ENCODE measurements at places on chromosomes 12 and 14.

- no peak for DNase-seq
Measured at GRCh38 chr14:69076341-69076740, 76.6 kb downstream of the DCAF5 start.

DNA sequence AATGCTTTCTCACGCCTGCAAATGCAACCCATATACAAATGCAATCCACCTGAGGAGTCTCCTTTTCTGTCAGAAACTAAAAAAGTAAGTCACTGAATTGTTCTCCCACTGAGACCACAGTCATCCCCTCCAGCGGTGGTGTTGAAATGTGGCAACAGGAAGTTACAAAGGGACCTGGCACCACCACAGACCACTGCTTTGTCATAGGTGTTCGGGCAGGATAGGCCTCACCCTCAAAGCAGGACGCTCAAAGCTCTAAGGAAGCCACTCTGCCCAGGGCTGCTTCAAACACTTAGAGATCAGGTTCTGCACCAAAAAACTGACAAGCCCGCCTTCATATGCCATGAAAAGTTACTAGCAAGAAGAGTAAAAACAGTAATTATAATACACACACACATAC lies 11.3 kb downstream of the PHLDA1 start:
- DNase-seq, result peak; percentile 96

DNA sequence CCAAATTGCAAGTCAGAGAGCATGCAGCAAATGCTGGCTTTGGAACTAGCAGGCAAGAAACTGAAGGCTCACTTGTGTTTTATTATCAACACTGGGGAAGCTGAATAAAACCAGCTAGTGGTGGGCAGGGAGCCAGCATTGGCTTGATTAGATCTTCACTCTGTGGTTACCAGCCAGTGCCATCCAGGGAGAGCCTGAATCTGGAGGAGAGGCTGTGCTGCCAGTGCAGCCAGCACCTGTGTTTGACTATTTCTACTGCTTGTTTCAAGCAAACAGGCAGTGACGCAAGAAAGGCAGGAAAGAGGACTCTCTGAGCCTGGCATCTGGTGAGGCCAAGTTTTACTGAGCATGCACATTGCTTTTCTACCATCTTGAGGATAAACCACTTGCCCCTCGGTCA lies 247.0 kb downstream of the PHLDA1 start:
- DNase-seq, result peak; percentile 9

DNA sequence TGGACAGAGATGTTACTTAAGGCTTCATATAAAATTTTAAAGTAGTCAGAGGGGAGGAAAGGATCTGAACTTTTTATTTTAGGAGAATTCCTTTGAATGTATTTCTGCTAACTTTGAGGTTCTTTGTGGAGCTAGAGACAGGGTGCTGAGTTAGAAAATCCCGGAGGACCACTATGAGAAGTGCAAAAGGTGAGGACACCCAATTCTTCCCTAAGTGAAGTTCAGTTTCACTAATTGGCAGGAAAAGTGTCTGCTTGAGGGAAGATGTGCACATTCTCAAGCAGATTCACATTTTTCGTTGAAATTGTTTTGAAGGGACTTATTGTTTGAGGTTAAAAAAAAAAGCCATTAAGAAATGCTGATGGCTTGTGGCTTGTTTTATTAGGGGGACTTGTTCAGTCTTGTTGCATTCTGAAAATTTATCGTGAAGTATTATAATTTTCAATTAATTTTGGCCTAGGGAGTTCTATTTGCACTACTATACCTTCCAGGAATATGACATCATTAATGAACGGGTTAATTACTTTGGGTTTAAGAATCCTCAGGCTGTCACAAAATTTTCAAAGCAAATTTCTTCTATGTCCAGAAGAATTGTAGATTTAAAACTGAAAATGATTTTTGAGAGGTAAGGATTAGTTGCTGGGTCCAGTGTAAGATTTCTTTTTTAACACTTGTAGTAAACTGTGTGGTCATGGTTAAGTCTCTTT lies 1.8 kb downstream of the PCNX1 start:
- DNase-seq, result no peak

GRCh38 chr14:22536853-22537338 lies 52.1 kb downstream of the DAD1 start:
- DNase-seq, result peak; percentile 96

GRCh38 chr14:104196461-104197140 lies 58.2 kb downstream of the KIF26A start:
- DNase-seq, result no peak

- DNase-seq, result no peak
Measured at GRCh38 chr12:42187799-42188198, 43.1 kb upstream of the GXYLT1 start.

- no peak for DNase-seq
Measured at GRCh38 chr12:5523396-5524115, 91.6 kb downstream of the NTF3 start.

GRCh38 chr14:102050625-102051024 lies 36.2 kb downstream of the HSP90AA1 start:
- no peak for DNase-seq

DNA sequence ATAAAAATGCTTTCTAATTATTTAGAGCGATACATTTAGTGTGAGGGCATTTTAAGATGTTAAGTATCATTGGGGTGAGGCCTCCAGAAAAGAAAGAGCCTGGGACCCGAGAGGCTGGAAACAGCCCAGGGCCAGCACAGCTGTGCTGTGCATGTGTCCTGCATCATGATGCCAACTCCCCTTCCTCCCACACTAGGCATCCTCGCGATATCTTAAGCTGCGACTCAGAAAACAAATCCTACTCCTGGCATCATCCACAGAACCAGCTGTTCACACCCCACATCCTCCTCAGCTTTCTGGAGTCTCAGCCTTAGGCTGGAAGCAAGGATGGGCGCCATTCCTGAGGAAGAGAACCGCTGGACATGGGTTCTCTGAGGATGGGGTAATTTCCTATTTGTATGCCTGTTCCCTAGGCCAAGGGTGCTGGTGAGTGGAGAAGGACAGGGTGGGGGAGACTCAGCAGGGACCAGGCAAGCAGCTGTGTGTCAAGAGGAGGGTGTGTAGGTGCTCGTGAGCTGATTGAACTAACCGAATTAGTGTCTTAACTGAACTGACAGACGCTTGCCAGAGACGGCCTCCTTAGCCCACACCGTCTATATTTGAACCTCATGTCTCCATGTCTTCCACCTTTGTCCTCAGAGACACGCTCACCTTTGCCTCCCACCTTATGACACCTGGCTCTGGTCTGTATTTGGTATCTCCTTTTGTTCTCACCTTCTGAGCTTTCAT lies 15.6 kb upstream of the MCRS1 start:
- DNase-seq, result no peak

DNA sequence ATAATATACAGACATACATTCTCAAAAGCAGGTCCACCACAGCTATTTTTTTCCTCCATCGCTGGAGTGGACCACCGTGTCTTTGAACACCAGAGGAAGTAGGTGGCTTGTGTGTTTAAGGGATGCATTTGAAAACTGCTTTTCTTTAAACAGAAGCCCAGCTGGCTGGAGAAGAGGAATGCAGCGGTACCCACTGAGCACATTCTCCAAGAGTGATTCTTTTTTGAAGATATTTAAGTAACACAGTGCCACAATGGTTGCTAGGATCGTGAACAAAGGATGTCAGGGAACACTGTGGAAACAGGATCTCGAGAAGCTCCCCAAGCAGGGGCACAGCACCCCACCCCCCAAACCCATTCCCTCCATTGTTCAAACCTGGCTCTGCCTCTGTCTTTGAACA lies 286.6 kb upstream of the PWP1 start:
- no peak for DNase-seq

GRCh38 chr12:101746196-101746595 lies 6.9 kb upstream of the SYCP3 start:
- DNase-seq, result no peak

DNA sequence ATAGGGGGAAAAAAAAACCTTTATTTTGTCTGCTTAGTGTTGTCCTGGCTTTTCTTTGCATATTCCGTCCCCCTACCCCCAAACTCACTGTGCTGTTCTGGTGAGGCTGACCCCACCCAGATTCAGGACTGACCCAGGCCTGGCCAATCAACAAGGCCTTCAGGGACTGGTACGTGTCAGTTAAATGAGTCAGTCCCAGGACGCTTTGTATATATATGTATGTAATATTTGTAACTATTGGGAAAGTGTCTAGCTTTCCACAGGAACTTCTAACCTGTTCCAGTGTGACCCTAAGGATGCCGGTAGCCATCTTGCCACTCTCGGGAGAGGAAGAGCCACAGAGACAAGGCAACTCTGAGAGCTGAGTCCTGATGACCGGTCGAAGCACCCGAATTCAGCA lies 107.4 kb downstream of the VCPKMT start:
- DNase-seq, result no peak

- DNase-seq, result no peak
Measured at GRCh38 chr14:101069666-101070362, 166.3 kb upstream of the RTL1 start.

DNA sequence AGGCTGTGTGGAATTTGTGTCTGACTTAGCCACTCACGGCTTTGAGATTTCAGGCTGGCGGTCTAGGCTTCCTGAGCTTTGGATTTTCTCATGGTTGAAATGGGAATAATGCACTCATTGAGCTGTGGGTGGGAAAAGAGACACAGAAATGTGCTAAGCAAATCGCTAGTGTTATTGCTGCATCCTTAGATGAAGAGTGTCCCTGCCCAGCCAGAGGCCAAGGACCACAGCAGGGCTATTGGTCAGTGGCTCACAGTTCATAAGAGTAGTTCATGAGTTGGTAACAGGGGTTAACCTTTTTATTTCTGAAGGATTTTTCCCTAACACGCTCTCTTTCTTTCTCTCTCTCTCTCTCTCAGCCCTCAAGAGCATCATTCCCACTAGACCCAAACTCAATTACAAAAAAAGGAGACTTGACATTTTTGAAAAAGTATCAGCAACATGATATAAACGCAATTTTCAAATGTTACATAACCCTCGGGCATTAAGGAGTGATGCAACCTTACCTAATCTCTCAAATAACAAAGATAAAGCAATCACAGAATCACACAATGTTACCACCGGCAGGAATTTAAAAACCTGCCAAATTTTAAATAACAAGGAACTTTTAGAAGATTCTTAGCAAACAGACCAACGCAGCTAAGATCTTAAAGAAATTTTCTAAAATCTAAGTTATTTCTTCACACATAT lies 36.7 kb upstream of the RMST start:
- no peak for DNase-seq

DNA sequence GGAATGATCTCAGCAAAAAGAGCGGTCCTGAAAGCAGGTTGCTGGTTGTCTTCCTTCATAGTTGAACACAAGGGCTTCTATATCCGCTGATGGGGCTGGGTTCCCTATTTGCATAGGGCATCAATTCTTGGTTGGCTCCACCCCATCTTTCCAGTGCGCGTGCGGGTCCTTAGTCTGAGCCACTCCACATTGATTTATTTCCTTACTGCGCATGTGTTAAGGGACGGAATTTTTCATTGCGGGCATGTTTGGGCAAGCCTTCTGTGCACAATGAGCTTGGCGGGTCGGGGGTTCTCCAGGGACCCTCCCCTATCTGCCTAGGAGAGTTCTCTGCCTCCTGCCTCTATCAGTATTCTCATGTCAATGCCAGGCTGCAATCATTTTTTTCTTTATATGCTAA lies 21.2 kb upstream of the DLGAP5 start:
- no peak for DNase-seq

DNA sequence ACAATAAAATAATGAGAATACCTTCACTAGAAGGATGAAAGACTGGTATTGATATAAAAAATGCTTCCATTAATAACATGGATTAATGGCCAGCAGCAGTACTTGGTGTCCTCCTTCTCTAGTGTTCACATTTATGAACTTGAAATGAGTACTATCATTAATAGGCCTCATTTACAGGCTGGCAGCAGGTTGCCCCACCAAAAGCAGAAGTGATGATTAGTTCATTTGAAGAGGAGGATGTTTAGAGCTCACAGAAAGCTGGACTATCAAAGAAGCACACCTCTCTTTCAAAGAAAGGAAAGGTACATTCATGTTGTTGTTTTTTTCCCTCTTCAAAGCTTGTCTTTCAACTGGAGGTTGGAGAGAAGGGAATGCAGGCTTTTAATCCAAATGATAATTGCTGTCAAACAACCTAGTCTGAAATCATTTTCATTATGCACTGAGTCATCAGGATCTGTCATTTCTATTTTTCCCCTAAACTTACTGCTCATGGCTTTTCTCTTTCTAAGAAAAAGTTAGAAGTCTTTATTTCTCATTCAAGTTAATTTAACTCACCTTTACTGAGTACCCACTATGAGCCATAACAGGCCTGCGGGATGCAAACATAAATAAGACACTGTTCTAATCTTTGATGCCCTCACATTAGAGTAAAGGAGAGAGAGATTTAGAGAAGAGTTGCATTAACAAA lies 157.9 kb upstream of the GRIP1 start:
- DNase-seq, result no peak

DNA sequence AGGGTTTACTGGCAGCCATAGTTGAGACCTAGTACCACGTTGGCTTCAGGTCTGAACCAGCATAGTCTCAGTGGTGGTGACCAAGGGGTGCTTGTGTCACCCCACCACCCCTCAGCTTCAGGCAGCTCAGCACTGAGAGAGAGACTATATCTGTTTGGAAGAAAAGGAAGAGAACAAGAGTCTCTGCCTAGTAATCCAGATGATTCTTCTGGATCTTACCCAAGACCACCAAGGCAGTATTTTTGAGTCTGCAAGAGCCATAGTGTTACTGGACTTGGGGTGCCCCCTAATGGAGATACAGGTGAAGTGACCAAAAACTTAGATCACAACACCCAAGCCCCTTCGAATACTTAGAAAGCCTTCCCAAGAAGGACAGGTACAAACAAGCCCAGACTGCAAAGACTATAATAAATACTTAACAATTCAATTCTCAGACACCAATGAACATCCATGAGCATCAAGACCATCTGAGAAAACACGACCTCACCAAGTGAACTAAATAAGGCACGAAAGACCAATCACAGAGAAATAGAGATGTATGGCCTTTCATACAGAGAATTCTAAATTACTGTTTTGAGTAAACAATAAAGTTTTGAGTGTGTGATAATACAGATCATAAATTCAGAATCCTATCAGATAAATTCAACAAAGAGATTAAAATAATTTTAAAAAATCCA lies 107.0 kb downstream of the HELB start:
- DNase-seq, result peak; percentile 64

DNA sequence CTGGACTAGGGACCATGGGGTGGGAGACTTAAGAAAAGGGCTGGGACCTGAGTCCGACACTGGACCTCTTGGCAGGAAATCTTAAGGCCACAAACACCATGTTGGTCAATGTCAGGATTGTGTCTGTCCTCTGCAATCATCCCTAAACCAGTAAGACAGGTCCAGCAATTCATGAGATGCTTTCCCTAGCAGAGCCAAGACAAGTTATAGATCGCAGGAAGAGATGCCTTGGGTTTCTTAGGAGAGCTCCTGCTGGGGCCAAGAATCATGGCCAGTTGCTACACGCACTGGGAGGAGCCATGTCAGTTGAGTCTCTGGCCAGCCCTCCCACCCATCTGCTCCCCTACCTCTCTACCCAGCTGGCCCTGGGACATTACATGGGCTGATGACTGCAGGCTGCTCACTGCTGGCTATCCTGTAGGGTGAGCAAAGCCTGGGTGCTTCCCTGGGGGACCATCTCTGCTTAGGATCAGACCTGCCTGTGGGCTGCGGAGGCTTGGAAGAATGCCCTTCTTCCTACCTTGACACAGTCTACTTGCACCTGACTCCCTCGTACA lies 14.2 kb downstream of the PLEKHH1 start:
- DNase-seq, result no peak
